Ureter (tissue), 1 donor: ENCODE measurements at places on chromosomes 6 and 20. TPM values are rescaled to one million over a fixed set of nuclear protein-coding genes. Genes with fewer than 3 reads are reported as not detected.
A peak's percentile ranks its signal among the peaks of the same experiment; 100 is the strongest.

- DNase-seq: no peak
Measured at GRCh38 chr6:72861935-72862432, 240.1 kb downstream of the KCNQ5 start.

GRCh38 chr6:136127873-136128272 is 122.2 kb downstream of the MTFR2 start:
- DNase-seq: no peak

DNA sequence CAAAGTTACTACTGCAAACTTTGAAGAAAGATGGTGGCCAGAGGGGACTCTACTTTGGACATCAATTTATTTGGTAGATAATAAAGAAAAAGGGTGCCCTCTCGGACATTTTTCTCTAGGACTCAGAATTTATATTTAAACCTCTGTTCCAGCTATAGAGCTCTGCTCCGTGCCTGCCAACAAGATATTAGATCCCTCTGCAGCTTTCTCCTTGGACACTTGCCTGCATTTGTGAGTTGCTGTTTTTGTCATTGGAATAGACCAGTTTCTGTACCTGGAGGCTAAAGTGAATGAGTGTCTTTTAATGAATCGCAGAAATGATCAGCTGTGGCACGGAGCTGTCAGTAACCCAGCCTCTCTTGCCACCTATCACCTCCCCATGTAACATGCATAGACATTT is 253.5 kb downstream of the NRN1 start:
- DNase-seq: no peak

- no peak for DNase-seq
Measured at GRCh38 chr20:14553774-14554534, 216.5 kb upstream of the FLRT3 start.

DNA sequence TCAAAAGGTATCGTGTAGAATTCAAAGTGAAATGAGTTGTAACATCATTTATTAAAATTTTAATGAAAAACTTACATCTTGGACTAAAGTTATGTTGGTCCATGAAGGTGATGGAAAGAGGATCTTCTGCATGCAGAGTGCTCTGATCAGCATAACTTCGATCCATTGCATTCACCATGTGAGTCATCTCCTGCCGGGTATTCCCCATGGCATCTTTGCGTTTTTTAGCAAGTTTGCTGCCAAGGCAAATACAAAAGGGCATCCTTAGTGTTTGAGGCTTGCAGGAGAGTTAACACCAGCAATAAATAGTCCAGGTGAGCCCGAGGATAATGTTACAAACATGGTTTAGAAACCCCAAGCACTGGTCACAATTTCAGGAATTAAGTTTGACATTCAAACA is 104.2 kb upstream of the THEMIS start:
- DNase-seq: no peak

- no peak for DNase-seq
Measured at GRCh38 chr20:32153771-32154170, 44.3 kb downstream of the TM9SF4 start.

DNA sequence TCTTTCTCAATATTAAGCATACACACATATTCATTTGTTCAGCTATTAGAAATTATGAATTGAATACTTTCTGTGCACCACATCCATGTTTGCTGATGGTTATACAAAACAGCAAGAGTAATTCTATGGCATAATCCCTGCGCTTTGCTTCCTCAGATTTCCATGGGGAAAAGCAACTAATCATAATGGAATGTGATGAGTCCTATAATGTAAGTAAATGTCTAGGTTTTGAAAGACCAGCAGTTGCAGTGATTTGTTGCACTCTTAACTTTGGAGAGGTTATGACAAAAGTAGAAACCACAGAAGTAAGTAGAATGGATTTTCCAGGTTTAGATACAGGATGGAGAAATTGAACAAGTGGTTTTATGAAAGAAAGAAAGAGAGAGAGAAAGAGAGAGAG is 652.1 kb downstream of the CBLN4 start:
- no peak for DNase-seq

GRCh38 chr6:1039191-1039590 is 272.7 kb upstream of the FOXQ1 start:
- DNase-seq: no peak

GRCh38 chr20:3896853-3897583 is 7.8 kb downstream of the PANK2 start:
- no peak for DNase-seq

GRCh38 chr6:9126878-9127560 is 691.7 kb upstream of the SLC35B3 start:
- DNase-seq: no peak

DNA sequence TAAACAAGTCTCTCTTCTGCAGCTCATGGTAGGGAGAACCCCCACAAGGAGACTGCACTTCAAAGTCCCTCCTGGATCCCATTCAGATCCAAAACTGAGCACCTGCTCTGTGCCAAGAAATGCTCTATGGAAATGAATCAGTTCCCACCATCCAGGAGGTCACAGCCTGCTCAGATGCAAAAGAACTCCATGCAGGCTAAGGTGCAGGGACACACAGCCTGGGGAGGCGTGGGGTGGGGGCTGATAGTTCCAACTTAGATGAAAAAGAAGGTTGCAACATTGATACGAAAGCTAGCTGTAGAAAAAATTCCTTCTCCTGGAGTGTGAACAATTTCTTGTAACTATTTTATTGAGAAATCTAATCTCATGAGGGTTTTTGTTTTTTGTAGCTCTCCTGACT is 111.0 kb upstream of the TMEM170B start:
- DNase-seq: no peak

DNA sequence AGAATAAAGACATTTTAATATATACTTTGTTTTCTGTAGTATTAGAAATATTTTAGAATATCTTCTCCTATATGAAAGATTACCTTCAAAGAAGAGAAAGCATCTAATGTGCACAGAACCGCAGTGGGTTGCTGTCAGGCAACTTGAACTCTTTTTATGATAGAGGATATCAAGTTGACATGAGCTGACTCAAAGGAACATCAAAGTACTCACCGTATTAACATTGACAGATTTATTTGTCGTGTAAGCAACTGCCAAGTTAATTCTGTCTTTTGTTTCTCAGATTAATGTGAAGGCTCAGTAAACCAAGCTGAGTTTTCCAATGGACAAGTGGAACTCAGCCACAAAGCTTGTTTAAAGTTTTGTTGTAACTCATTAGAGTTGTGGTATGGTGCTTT is 2.2 kb upstream of the GINM1 start:
- DNase-seq: no peak

GRCh38 chr6:53960311-53960710 is 150.9 kb upstream of the MLIP start:
- no peak for DNase-seq

GRCh38 chr6:110960014-110960390 is 1.5 kb downstream of the GTF3C6 start:
- DNase-seq: no peak

- no peak for DNase-seq
Measured at GRCh38 chr20:48745330-48745729, 82.5 kb downstream of the PREX1 start.

DNA sequence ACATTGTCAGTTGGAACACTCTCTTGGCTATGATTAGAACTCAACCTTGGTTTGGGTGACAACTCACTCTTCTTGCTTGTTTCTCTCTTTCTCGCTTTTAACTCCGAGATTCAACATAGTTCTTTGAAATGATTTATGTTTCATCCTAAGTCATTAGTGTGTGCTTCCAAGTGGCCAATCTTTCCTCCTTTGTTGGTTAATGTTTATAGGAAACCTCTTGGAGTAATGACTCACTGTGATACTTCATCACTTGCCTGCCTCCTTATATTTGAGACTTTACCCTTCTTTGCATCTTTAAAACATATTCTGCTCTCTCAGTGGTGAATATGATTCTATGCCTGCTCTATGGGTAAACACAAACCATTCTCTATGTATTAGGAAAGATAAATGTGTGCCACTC is 279.7 kb upstream of the FLRT3 start:
- no peak for DNase-seq

GRCh38 chr6:150857062-150857944 is 8.2 kb upstream of the MTHFD1L start:
- no peak for DNase-seq

GRCh38 chr6:139655783-139656705 is 281.6 kb upstream of the CITED2 start:
- peak; percentile 51 for DNase-seq

DNA sequence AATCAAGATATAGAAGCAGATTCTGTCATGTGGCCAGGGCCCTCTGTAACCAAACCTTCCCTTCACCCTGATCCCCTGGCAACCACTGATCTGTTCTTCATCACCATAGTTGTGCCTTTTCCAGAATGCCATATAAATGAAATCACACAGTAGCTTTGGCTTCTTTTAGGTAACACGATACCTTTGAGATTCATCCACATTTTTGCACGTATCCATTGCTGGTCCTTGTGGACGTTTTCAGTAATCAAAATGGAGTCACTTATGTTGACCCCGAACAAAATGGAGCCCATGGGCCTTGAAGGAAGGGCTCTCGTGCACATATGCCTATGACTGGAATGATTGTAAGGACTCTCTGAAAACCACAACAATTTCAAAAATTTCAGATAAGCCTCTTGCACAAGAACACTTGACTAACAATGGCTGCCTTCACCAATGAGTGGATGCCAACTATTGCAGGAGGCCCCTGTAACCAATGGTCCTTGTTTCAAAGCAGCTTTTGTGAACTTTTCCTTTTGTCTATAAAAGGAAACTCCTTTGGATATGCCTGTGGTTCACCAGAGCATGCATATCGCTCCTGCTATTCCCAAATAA is 84.3 kb upstream of the RALY start:
- no peak for DNase-seq

GRCh38 chr20:31474097-31474436 is 860 bp downstream of the DEFB124 start:
- no peak for DNase-seq

- no peak for DNase-seq
Measured at GRCh38 chr6:56076033-56076432, 171.3 kb downstream of the COL21A1 start.

GRCh38 chr6:89596484-89596883 is 42.1 kb downstream of the LYRM2 start:
- no peak for DNase-seq

GRCh38 chr20:23027721-23028120 is 7.4 kb upstream of the SSTR4 start:
- DNase-seq: no peak

DNA sequence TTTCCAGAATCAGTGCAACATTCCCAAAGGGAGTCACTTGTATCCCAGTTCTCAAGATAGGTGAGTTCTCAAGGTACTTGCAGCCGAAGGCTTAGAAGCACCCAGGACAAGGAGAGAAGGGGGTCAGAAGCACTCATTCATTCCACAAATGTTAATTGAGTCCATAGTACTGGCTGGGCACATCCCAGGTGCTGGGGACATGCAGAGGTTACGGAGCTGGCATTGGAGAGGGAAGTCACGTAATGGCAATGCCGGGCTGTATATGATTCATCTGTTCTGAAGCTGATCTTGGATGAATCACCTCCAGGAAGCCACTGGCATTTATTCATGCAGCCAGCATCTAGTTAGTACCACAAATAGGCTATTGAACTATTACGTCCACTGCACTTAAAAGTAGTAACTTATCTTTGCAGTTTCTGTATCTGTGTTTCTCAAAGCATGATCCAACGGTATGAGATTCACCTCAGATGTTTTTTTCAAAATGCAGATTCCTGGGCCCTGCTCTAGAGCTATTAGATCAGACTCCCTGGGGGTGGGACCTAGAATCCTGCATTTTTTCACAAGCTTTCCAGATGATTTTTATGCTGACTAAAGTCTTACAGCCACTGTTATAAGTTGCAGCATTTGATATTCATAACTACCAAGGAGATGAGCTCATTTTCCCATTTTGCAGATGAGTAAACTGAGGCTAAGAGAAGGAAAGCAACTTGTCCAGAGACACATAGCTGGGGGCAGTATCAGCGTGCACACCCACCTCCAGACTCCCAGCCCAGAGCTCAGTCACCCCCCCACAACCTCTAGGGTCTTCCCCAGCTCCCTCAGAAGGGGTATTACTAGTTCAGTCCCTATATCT is 44.1 kb upstream of the ID1 start:
- DNase-seq: peak; percentile 75

DNA sequence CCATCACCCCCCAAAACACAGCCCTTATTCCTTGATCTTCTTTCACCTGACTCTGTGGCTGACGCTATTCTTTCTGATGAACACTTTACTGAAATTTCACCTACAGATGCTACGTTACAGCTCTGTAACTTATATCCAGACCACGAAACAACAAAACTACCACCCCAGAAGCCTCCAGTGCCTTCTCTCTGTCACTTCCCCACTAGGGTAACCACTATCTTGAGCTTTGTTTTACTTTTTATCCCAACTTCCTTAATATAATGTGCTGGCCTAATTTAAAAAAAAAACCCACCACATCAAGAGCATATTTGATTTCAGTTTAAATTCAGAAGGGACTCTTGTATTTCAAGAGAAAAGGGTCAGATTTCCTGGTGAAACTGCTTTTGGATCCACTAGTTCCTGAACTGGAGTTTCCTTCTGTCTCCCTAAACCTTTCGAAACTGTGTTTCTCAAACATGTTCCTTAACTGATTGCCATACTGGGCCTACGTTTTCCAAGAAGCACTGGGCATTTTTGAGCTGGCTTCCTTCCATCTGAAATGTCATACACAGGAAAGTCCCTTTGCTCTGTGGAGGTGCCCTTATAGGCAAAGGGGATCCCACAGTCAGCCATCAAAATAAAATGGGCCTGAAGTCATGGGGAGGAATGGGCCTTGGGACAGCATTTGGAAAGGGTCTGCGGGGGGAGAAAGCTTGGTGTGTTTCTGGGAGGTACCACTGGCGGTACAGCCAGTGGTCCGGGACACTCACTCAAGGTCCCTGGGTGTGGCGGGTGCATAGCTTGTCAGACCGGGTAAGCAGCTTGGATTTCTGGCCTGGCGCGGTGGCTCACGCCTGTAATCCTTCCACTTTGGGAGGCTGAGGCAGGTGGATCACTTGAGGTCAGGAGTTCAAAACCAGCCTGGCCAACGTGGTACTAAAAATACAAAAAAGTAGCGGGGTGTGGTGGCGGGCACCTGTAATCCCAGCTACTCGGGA is 25.8 kb upstream of the RTF2 start:
- no peak for DNase-seq

The RAD21L1 gene
- total RNA-seq: not detected

The PTK7 gene
- 52.0 TPM for total RNA-seq

The NINL gene
- total RNA-seq: 11.3 TPM

The DXO gene
- total RNA-seq: 29.3 TPM

The RAET1E gene
- 5.5 TPM for total RNA-seq

The PRDM13 gene
- not detected for total RNA-seq

The ECT2L gene
- 0.18 TPM for total RNA-seq

The PAX1 gene
- not detected for total RNA-seq

The TRIM15 gene
- total RNA-seq: not detected

The VAPB gene
- total RNA-seq: 66.1 TPM

The MAP3K7 gene
- total RNA-seq: 31.3 TPM

The CMTR1 gene
- 44.5 TPM for total RNA-seq

The BPIFB2 gene
- not detected for total RNA-seq

The PBOV1 gene
- total RNA-seq: not detected

The ETV7 gene
- total RNA-seq: 7.6 TPM
